Activated T-helper 2 cell treated with anti-CD3 and anti-CD28 coated beads, Interferon-gamma antibody, Interleukin-2, Interleukin-4, amounts not matched to agents 10 μg/mL and 5 μg/mL and 100 μg/mL, durations not matched to agents 14 hours and 24 hours and 36 hours (primary cell): ENCODE measurements at places on chromosomes 16 and 17. TPM values are rescaled to one million over a fixed set of nuclear protein-coding genes. Genes with fewer than 3 reads are reported as not detected.
A peak's percentile ranks its signal among the peaks of the same experiment; 100 is the strongest.

DNA sequence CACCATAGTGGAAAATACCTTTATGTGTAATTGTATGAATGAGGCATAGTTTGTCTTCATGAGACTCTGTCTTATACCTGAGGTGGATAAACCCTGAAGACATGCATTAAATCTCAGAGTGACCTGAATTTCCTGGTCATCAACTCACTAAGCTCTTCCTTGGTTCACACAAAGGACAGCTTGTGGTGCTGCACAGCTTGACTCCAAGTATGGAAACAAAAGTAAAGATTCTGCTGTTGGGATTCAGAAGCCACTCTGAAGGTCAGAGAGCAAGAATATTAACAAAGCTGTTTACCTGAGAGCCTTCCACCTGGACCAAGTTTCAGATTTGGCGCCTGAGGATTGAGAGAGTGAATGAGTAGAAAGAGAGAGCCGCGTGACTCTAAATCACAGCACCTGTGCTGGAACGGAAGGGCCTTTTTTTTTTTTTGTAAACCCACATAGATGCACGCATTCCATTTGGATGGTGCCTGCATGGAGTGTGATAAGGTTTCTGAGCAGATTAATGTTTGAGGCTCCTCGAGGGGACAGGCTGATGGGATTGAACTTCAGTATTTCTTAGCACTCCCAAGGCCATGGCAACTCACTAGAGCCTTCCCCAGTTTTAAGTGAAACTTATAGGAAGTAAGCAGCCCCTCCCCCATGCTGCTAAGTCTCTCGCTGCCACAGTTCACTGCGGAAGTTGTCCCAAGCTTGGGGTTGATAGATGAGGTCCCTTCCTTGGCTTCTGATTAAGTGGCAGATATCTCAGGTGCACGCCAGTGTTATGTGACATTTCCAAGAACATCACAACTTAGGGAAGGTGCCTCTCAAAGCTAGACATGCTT, 28.7 kb downstream of the CALB2 start:
- H3K27me3 ChIP-seq, result peaks cover 5% of the 10 kb centered on the region
- no peaks in the 10 kb centered on the region for H3K36me3 ChIP-seq
- H3K27ac ChIP-seq, result no peak overlapping the region
- DNase-seq, result no peak

DNA sequence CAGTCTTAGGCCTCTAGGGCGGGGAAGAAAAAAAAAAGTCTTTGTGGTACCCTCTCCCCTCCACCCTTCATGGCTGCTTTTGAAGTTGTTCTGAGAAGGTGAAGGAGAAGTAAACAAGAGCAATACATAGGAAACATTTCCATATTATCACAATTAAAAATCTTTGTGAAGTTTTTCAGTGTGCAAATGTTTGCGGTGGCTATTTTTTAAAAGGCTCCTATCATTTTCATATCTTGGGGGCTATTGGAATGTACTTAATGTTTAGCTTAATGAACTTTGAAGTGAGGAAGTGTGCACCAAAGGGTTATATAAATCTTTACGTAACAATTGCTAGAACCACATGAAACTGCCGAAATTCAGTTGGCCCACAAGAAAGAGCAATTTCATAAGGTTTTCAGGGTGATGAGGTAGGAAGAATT, 7.6 kb downstream of the NOL11 start:
- H3K4me3 ChIP-seq, result no peak overlapping the region
- H3K4me1 ChIP-seq, result peaks cover 19% of the 10 kb centered on the region
- peak overlapping the region; percentile 52 for H3K27ac ChIP-seq

DNA sequence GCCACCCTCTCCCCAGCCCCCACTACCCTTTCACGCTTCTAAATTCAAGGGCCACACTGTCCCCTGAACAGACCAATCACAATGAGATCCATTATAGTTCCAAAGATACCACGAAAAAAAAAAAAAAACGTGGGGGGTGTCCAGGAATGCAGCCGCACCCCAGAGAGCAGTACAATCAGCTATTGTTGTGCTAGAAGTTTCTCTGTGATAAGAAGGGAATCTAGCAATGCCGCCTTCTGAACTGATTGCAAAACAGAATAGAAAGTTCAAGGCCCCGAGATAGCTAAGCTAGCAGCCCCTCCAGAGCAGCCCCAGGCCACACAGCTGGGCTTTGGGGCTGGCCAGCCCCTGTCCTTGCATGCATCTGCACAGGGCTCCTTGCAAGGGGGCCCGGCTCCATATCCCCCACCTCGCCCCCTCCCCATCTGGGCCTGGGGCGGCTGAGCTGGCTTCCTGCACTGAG, 86.9 kb upstream of the CBX4 start:
- no peak overlapping the region for H3K27ac ChIP-seq
- DNase-seq, result no peak
- no peaks in the 10 kb centered on the region for H3K36me3 ChIP-seq
- peaks cover 4% of the 10 kb centered on the region for H3K4me1 ChIP-seq
- no peak overlapping the region for H3K4me3 ChIP-seq
- H3K27me3 ChIP-seq, result peaks cover 20% of the 10 kb centered on the region

DNA sequence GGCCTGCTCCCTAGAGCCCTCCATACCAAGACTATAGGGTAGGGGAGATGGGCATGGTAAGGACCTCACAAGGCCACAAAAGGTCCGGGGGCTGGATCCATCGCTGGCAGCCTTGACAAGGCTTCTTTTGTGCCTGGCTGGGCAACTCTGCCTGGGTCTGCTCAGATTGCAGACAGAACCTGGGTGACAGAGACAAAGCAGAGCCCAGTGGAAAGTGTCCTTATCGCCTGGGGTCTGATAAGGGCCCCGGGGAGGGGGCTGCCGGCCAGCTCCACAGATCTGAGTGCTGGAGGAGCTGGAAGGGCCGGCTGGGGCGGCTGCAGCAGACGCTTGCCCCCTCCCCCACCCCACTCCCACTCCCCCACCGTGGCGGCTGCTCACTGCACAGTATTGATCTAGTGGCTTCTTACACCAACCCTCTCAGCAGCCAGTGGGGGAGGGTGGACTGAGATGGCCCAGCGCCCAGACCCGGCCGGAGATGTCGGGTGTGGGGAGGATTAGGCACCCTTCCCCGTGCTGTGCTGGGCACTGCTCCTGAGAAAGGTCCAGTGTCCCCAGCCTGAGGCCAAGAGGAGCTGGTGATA, 7.2 kb downstream of the MMP15 start:
- H3K27ac ChIP-seq, result no peak overlapping the region
- H3K4me3 ChIP-seq, result no peak overlapping the region
- H3K4me1 ChIP-seq, result no peaks in the 10 kb centered on the region
- H3K27me3 ChIP-seq, result peaks cover 10% of the 10 kb centered on the region
- no peak for DNase-seq
- H3K36me3 ChIP-seq, result no peaks in the 10 kb centered on the region

The MT1F gene
- 6.4 and 8.0 TPM in 2 replicates for total RNA-seq

The TVP23A gene
- 0.05 TPM in 1 of 2 replicates, not detected in the other for total RNA-seq

DNA sequence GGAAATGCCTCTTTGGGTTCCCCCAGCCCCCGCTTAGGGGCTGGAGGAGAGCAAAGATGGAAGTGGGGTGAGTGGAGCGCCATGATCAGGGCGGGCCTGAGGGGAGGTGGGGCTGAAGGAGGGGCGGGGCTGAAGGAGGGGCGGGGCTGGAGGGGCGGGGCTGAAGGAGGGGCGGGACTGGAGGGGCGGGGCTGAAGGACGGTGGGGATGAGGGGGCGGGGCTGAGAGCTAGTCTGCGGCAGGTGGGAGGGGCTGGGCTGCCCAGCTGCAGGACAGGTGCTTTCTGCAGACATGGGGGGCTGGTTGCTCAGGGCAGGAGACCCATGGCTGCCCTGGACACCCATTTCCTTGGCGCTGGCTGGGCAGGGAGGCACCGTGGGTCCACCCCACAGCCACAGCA, 39.1 kb upstream of the PABPN1L start:
- DNase-seq, result no peak
- no peaks in the 10 kb centered on the region for H3K27me3 ChIP-seq
- no peaks in the 10 kb centered on the region for H3K4me1 ChIP-seq
- no peak overlapping the region for H3K27ac ChIP-seq
- H3K36me3 ChIP-seq, result no peaks in the 10 kb centered on the region
